ENCODE measurements at places on chromosomes 16 and 17.

- no peak for DNase-seq
Measured at GRCh38 chr16:85359147-85359822, 247.0 kb upstream of the CIBAR2 start.

DNA sequence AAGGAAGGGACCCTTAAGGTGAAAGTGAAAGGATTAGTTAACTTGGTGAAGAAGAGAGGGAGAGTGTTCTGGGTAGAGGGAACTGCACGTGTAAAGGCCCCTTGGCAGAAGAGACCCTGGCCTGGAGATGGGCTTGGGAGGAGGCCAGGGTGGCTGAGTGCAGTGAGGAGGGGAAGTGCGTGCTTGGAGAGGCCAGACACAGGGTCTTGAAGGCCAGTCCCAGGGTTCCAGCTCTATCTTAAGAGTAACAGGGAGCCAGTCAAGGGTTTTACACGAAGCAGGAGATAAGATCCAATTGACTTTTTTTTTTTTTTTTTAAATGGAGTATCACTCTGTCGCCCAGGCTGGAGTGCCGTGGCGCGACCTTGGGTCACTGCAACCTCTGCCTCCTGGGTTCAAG is 15.2 kb upstream of the DOK4 start:
- DNase-seq, result no peak

GRCh38 chr17:80313160-80313829 is 52.6 kb downstream of the RNF213 start:
- no peak for DNase-seq

GRCh38 chr17:51118330-51119195 is 2.1 kb downstream of the SPAG9 start:
- no peak for DNase-seq

GRCh38 chr17:9175700-9176467 is 154.6 kb downstream of the NTN1 start:
- no peak for DNase-seq

- no peak for DNase-seq
Measured at GRCh38 chr17:57874434-57875289, 24.8 kb upstream of the MRPS23 start.

DNA sequence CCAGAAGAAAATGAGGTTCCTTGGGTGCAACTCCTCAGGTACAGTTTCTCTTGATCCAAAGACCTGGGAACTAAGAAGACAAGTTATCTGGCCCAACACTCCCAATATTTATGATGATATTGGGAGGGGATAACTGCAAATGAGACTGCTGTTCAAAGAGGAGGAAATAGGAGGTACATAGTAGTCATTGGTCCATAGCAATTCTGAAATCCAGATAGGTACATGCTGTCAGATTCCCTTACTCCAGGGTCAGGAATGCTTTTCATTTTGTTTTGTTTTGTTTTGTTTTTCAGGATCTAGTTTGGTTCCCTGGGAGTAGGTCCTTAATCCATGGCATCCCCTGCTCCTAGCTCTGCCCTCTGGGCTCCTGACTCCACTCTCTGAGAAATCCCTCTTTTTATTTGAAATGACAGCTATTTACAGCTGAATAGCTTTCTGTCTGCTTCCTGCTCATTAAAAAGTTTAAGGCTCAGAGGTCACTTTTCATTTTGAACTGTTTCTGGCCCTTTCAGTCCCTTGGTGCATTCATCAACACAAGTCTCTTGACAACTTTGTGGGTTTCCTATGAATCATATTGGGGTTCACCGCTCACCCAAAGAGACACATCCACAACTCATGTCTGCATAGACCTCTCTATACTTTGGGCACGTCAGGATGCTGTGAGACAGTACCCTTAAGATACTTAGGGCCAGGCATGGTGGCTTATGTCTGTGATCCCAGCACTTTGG is 110.2 kb upstream of the C17orf78 start:
- DNase-seq, result no peak

DNA sequence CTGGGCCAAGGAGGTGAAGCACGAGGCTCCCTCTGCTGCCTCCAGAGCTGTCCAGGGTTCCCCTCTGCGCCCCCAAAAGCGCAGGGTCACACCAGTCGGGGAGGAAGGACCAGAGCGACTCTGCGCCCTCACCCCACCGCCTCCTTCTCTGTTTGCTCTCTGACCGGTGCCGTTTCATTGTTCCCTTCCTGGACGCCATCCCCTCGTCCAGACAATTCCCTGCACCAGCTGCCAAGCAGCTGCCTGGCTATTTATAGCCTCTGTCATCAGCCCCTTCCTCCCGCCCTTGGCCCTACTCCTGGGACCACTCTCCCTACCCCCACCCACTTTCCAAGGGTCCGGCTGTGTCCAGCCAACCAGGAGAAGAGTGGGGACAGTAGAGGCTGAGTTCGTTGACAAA is 68.8 kb upstream of the CREBBP start:
- DNase-seq, result no peak

DNA sequence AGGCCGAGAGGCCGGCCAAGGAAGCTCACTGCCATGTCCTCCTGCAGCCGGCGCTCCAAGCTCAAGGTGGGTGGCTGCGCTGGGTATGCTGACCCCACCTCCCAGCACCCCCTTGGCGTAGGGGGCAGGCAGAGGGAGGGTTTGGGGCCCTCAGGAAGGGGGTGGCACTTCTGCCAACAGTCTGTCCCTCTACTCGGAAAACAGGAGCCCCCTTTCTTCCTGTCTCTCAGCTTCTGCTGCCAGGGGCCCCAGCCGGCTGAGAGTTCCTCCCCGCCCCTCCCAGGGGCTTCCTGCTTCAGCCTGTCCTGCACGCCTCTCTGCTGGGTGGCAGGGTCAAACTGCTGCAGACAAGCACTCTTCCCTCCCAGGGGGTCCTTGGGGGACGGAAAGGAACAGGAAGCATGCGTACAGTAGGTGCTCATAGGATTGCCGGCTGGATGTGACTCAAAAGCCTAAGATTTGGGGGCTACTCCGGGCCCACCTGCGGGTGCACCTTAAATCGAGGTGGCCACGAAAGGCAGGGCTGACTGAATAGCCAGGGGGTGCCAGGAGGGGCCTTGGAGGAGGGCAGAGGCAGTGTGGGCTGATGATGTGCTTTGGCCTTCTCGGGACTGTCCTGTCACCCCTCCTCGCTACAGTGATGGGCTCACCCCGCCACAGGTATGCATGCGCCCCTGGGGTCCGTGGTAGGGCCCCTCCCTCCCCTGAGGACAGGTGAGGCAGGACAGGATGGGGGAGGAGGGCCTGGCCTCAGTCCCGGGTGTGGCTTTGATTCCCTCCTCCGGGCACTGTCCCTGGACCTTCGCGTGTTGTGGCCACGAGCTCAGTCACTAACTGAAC is 4.0 kb downstream of the CBX2 start:
- DNase-seq, result no peak

- no peak for DNase-seq
Measured at GRCh38 chr16:19138601-19139000, 24.8 kb downstream of the ITPRIPL2 start.

- no peak for DNase-seq
Measured at GRCh38 chr17:51742571-51742970, 415.9 kb downstream of the CA10 start.

- no peak for DNase-seq
Measured at GRCh38 chr17:42055027-42055426, 4.6 kb upstream of the C17orf113 start.

DNA sequence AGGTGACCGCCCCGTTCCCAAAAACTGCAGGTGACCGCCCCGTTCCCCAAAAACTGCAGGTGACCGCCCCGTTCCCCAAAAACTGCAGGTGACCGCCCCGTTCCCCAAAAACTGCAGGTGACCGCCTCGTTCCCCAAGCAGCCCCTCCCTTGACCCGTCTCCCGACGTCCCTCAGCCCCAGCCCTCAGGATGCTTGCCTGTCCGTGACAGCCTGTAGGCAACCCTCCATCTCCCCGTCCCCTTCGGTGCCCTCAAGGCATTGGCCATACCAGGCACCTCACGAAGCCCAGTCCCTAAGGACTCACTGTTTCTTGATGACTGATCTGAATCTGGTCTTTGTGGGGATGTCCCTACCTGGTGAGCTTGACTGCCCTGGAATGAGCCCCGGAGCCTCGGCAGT is 25.1 kb downstream of the SGSM2 start:
- DNase-seq, result no peak

DNA sequence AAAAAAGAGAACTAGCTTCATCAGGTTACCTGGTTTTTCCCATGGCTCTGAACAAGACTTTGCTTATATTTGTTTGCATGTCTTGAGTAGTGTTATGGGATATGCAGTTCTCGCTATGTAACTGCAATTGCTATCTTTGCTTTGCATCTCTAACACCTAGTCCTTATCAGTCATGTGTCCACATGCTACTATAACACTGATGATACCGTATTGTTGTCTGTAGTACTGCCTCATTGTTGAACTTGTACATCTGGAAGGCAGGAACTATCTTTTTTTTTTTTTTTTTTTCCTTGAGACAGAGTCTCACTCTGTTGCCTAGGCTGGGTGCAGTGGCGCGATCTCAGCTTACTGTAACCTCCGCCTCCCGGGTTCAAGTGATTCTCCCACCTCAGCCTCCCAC is 2.5 kb downstream of the PSME3 start:
- no peak for DNase-seq

DNA sequence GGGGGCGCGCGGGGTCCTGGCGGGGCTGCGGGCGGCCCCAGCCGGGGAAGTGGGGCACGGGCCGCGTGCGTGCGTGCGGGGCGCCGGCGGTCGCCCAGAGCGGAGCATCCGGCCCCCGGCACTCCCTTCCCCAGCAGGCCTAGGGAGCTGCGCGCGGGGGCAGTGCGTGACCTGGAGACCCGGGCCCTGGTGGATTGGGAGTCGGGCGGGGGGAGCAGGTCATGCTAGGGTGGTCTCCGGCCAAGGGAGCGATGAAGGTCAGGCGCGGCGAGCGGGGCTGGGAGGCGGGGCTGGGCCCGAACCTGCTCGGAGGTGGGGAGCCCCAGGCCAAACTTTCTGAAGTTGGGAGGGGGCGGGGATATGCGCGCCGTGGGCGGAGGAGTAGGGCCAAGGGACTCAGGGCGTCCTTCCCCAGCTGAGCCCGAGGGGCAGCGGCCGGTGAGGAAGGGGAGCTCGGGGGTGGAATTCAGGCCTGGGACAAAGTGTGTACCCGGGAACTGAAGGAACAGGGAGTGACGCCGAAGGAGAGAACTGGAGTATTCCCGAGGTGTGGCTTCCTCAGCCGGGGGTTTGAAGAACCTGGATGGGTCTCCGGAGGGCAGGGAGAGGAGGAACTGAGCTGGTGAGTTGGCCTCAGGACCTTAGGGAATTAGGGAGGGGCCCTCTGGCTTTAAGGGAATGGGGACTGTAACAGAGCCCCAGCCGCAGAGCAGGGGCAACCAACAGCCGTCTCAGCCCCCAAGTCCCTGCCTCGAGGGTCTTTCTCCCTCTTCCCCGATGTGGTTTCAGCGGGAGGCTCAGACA is 589 bp downstream of the XYLT2 start:
- DNase-seq, result peak; percentile 28

DNA sequence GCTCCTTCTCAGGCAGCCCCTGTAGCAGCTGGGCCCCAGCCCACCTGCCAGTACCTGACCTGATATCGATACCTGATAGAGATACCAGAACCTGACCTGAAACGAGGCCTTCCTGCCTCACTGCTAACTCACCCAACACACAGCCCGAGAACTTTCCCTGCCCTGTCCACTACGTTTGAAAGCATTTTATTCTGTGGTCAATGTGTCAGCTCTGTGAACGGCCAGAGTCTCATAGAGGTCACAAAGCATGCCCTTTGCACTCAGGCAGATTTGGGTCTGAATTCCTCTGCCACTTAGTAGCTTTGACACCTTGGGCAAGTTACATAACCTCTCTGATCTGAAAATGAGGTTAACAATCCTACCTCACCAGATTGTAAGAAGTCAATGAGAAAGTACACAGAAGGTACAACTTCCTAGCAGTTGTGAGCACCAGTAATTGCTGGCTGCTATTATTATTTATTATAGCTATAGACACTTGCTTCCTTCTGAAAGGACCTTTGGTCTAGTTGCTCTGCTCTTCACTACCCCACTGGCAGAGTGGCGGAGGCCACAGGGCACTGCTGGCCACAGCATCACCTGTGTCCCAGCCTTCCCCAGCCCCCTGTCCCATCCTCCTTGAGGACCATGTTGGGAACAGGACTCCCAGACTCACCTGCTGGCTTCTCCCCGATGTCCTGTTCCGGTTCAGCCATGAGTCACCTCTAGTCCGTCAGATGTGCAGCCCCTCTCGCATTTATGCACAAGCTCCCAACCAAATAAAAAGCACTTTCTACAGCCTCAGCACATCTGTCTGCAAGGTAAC is 895 bp downstream of the ANKRD40CL start:
- no peak for DNase-seq

DNA sequence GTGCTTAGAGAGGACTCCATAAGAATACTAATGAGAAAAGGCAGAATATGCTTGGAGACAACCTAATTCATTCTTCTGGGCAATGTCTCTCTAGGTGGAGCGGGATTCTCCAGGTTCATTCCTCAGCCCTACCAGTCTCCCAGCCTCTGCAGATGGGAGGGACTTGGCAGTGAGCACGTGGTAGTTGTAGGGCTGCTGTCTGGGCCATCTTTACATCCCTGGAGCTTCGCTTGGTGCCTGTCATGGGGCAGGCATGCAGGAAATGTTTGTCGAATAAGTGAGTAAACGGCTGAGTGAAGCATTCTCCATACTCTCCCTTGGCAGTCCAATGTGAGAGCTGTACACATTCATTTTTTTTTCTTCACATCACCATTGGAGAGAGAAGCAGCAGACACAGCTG is 387.5 kb downstream of the UTP18 start:
- no peak for DNase-seq

GRCh38 chr16:86515777-86516622 is 5.7 kb downstream of the FOXF1 start:
- DNase-seq, result no peak

DNA sequence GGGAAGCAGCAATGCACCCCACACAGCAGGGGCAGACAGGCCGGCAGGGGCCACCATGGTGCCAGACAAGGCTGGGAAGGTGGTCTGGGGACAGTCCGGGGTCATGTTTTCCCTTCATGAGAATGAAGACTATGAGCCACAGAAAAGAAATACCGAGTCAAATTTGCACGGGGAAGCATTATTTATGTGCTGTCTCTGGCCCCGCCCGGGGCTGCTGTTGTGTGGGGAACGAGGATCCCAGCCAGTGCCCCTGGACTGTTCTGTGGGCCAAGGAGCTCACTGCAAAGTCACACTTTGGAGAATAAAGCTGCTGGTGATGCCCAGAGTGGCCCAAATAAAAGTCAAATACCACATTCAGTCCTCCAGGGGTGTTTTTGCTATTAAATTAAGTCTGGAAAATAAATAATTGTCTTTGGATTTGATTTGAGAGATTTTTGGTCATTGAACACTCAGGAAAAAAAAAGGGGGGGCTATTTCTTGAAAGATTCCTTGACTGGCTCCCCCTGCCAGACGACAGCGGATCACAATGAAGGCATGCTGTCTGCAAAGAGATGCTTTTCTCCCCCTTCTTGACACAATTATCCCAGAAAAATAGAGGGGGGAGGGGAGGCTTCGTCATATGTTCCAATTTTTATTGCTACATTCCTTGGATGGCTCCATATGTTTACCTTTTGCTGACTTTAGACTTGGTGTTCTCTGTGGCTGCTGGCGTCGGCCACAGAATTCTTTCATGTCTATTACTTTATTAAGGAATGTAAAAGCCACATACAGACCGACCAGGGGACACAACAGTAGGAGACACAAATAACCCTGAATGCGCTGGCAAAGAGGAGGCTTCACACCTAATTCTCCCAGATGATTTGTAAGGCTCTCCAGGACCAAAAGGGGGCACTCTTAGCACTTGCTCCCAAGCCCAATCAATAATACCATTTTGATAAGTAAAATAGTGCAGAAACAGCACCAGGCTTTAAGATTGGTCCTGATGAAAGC is 27.1 kb upstream of the ANKFN1 start:
- DNase-seq, result no peak
